ENCODE measurements at places on chromosomes 12 and 14. TPM values are rescaled to one million over a fixed set of nuclear protein-coding genes. Genes with fewer than 3 reads are reported as not detected.

DNA sequence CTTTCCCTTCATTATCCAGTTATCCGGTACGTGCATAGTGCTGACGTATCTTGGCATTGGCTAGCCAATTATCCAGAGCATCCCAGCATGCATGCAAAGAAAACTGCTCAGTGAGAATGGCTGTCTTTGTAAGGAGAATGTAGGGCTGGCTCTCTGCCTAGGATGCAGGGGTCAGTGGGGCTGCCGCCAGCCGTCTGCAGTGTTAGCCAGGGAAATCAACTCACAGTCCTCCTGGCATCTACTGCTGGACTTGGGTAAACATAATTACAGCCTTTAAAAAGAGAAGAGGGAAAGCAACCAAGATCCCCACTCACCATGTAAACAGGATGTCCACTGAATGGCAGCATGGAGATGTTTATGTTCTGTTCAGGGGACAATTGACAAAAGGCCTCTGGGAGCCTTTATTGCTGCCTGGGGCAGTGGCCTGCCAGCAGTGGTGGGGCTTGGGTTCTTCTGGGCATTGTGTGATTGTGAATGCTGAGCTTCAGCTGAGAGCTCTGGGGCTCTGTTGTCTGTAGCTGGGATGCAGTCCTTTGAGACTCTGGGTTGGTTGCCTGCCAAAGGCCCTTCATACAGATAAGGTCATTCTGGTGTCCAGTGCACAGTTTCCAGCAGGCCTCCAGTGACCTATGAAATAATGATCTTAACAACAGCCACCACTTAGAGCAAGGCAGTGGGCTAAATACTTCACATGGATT lies 121.8 kb downstream of the TBC1D30 start:
- no peaks in the 10 kb centered on the region for H3K36me3 ChIP-seq
- H3K27ac ChIP-seq, result no peak overlapping the region
- H3K4me3 ChIP-seq, result no peak overlapping the region
- no peak for DNase-seq
- no peaks in the 10 kb centered on the region for H3K27me3 ChIP-seq

- no peaks in the 10 kb centered on the region for H3K4me1 ChIP-seq
- no peaks in the 10 kb centered on the region for H3K36me3 ChIP-seq
- H3K27ac ChIP-seq, result no peak overlapping the region
- H3K4me3 ChIP-seq, result no peak overlapping the region
- no peaks in the 10 kb centered on the region for H3K27me3 ChIP-seq
These were observed 233.5 kb upstream of the TMEM132C start for GRCh38 chr12:128033473-128033872.

Gene GPR68
- total RNA-seq, result 2.0 TPM

DNA sequence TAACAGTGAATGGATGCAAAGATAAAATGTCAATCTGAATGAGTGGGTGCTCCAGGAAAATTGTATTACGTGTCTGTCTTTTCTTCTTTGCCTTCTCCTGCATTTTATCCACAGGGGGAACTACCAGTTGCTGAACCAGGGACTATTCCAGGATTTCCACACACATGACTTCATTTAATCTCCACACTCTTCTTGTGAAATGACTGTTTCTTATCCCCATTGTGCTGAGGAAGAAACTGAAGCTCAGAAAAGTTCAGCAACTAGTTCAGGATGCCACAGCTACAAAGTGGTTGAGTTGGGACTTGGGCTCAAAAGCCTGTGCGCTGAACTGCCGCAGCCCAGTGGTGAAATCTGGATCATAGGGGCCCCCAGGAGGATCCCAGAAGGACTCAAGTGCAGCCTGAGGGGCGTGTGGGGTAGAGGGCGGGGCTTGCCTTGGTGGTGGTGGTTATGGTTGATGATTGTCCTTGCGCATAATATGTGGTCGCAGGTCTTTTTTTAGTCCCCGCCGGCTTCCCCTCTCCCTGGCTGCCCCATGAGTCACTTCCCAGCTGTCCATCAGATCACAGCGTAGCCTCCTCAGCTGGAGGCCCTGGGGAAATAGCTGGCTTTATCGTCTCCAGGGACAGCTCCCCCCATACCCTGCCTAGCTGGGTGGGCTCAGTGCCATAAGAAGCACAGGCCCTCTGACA lies 235.2 kb upstream of the CRY1 start:
- H3K4me3 ChIP-seq, result no peak overlapping the region
- peaks cover 4% of the 10 kb centered on the region for H3K27me3 ChIP-seq
- H3K36me3 ChIP-seq, result no peaks in the 10 kb centered on the region
- no peak overlapping the region for H3K27ac ChIP-seq

Gene PDZRN4
- total RNA-seq, result 6.1 TPM

GRCh38 chr12:130086248-130086647 lies 76.0 kb upstream of the FZD10 start:
- no peak overlapping the region for H3K4me3 ChIP-seq
- H3K27me3 ChIP-seq, result no peaks in the 10 kb centered on the region
- no peaks in the 10 kb centered on the region for H3K4me1 ChIP-seq
- DNase-seq, result no peak
- no peak overlapping the region for H3K27ac ChIP-seq
- no peaks in the 10 kb centered on the region for H3K36me3 ChIP-seq

DNA sequence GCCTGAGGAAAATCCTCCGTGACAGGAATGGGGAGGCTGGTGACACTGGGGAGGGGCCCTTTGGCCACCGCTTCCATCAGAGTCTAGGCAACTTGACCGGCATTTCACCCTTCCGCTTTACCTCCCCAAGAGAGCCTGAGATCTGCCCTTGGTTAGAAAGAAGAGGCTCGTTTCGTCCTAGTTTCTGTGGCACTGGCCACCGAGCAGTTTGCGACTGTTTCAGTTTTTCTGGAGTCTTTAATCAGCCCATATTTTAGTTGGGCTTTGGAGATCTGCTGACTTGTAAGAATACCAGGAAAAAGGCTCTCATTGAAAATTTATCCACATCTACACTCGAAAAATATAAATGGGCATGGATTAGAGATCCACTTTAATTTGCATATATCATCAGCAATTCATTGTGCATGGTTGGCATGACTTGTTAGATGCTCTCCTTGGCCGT lies 414 bp upstream of the ANKS1B start:
- H3K27me3 ChIP-seq, result no peaks in the 10 kb centered on the region
- H3K4me1 ChIP-seq, result no peaks in the 10 kb centered on the region
- no peak for DNase-seq
- H3K36me3 ChIP-seq, result no peaks in the 10 kb centered on the region
- peak overlapping the region; percentile 77 for H3K27ac ChIP-seq
- H3K4me3 ChIP-seq, result peak overlapping the region; percentile 86

Gene RPGRIP1
- not detected for total RNA-seq

Gene CLEC2A
- not detected for total RNA-seq

GRCh38 chr12:75058228-75058627 lies 151.4 kb downstream of the KCNC2 start:
- H3K36me3 ChIP-seq, result no peaks in the 10 kb centered on the region
- H3K27ac ChIP-seq, result no peak overlapping the region
- DNase-seq, result no peak

GRCh38 chr12:49331380-49332222 lies 5.4 kb downstream of the C1QL4 start:
- no peak for DNase-seq
- no peak overlapping the region for H3K4me3 ChIP-seq
- no peak overlapping the region for H3K27ac ChIP-seq
- H3K27me3 ChIP-seq, result peaks cover 6% of the 10 kb centered on the region
- no peaks in the 10 kb centered on the region for H3K4me1 ChIP-seq

DNA sequence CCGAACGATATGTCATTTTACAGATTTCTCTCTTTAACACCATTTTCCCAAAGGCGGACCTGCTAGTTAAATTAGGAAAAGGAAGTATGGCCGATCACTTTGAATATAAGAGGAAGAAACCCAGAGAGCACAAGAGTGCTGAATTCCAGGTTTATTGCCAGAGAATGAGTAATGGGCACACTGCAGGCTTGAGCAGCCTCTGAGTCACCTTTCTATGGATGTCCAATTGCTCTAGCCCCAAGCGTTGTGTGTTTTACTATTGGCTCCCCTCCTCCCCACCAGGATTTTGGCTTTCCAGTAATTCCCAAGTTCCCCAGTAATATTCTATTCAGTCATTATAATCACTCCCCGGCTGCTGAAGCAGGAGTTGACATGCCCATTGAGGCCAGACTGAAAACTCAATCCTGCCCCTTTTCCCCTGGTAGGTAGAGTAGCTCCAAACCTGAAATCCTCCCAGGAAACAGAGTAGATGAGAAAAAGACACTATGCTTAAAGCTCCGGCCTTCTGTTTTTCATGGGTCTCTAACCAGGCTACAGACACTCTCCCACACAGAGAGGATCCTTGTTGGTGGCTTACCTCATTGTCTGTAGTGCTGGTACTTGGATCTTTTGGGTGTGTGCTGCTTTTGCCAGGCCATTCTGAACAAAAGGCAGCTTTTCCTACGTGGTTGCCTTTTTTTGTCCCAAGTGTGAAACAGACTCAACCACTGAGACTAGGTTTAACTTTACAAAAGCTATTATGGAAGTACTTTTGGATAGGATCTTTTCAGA lies 704.3 kb upstream of the FLRT2 start:
- no peak overlapping the region for H3K27ac ChIP-seq
- H3K27me3 ChIP-seq, result no peaks in the 10 kb centered on the region
- no peaks in the 10 kb centered on the region for H3K36me3 ChIP-seq
- DNase-seq, result no peak

GRCh38 chr14:28398506-28398905 lies 368.1 kb upstream of the FOXG1 start:
- H3K27ac ChIP-seq, result no peak overlapping the region
- no peaks in the 10 kb centered on the region for H3K4me1 ChIP-seq
- no peak for DNase-seq
- H3K4me3 ChIP-seq, result no peak overlapping the region
- H3K36me3 ChIP-seq, result no peaks in the 10 kb centered on the region

- no peaks in the 10 kb centered on the region for H3K36me3 ChIP-seq
- no peak overlapping the region for H3K4me3 ChIP-seq
- no peaks in the 10 kb centered on the region for H3K4me1 ChIP-seq
- DNase-seq, result no peak
- no peak overlapping the region for H3K27ac ChIP-seq
- no peaks in the 10 kb centered on the region for H3K27me3 ChIP-seq
These were observed 113.7 kb downstream of the LMO3 start for GRCh38 chr12:16492240-16492639.

Gene GRIP1
- not detected for total RNA-seq

GRCh38 chr12:20505056-20505455 lies 136.7 kb downstream of the PDE3A start:
- no peak overlapping the region for H3K4me3 ChIP-seq
- DNase-seq, result no peak
- no peak overlapping the region for H3K27ac ChIP-seq
- H3K4me1 ChIP-seq, result peaks cover 20% of the 10 kb centered on the region
- H3K27me3 ChIP-seq, result no peaks in the 10 kb centered on the region
- H3K36me3 ChIP-seq, result no peaks in the 10 kb centered on the region

DNA sequence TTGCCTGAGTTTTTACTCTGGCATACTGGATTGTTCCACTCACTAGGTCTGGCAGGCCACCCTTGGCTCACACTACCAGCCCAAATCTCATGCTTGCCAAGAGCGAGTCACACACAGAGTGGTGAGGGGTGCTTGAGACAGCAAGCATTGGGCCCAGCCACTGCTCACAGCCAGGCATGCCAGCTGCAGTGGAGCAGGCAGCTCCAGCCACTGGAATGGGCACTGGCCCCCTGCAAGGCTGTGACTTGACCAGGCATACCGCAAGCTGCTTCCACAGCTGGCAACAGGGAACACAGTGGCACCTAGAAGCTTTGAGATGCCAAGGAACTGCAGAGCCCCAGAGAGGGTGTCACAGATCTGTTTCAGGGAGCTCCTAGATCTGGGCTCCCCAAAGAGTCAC lies 488.5 kb downstream of the LRFN5 start:
- H3K4me3 ChIP-seq, result no peak overlapping the region
- no peak for DNase-seq
- H3K27ac ChIP-seq, result no peak overlapping the region
- no peaks in the 10 kb centered on the region for H3K4me1 ChIP-seq

GRCh38 chr12:106907411-106907810 lies 48.3 kb upstream of the TMEM263 start:
- H3K4me1 ChIP-seq, result peaks cover 5% of the 10 kb centered on the region
- H3K4me3 ChIP-seq, result no peak overlapping the region
- no peaks in the 10 kb centered on the region for H3K27me3 ChIP-seq
- DNase-seq, result no peak

DNA sequence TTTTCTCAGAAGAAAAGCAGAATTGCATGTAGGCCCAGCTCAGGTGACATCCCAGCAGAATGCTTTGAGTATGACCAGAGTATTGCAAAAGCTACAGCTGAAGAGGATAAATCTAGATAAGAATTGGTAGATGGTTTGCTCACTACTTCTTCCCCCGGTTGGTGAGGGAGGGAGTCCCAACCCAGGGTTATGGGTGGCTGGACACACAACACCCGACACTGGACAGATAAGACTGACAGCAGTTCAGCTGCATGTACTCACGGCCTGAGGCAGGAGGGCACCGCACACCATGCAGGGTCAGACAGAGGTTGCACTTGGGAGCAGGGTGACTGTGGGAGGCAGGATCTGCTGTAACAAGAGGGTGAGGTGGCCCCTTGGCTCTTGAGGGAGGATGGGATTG lies 1.7 kb upstream of the CLEC4C start:
- no peak overlapping the region for H3K27ac ChIP-seq
- H3K36me3 ChIP-seq, result no peaks in the 10 kb centered on the region
- DNase-seq, result no peak
- H3K27me3 ChIP-seq, result no peaks in the 10 kb centered on the region
- no peaks in the 10 kb centered on the region for H3K4me1 ChIP-seq

Gene SMAGP
- total RNA-seq, result 7.6 TPM

Gene KRT77
- total RNA-seq, result 0.41 TPM

All from thoracic aorta (tissue), 2 donors.